Amniotic epithelial cell (primary cell): ENCODE measurements at places on chromosomes 4 and X.

GRCh38 chr4:73970945-73971344 lies 10.9 kb downstream of the PF4 start:
- DNase-seq: no peak

GRCh38 chr4:74374561-74375327 lies 9.8 kb downstream of the EREG start:
- peak; percentile 89 for DNase-seq

- no peak for DNase-seq
Observed at GRCh38 chr4:183038436-183038835, 60.6 kb upstream of the WWC2 start.

DNA sequence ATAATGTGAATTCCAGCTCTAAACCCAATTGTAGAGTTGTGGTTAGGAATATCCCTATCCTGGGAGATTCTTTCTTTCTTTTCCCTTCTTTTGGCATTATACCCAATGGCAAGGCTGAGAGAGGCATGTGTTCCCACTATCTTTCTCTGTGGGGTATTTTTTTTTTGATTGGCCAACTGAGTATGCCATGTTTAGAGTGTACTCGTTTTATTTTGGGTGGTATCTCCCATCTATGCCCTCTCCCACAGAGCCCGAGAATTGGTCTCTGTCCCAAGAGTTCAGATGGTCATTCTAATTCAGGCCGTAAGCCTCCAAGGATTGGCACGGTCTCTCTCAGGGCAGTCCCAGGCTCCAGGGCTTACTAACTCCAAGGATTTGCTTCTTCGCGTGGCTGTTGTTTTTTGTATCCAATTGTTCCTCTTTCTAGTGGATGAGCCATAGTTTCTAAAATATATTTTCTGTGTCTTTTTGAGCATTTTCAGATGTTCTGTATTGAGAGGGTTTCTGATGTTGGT lies 198.8 kb downstream of the SLC4A4 start:
- DNase-seq: peak; percentile 21

- peak; percentile 68 for DNase-seq
Observed at GRCh38 chrX:118271775-118272174, 74.1 kb upstream of the WDR44 start.

DNA sequence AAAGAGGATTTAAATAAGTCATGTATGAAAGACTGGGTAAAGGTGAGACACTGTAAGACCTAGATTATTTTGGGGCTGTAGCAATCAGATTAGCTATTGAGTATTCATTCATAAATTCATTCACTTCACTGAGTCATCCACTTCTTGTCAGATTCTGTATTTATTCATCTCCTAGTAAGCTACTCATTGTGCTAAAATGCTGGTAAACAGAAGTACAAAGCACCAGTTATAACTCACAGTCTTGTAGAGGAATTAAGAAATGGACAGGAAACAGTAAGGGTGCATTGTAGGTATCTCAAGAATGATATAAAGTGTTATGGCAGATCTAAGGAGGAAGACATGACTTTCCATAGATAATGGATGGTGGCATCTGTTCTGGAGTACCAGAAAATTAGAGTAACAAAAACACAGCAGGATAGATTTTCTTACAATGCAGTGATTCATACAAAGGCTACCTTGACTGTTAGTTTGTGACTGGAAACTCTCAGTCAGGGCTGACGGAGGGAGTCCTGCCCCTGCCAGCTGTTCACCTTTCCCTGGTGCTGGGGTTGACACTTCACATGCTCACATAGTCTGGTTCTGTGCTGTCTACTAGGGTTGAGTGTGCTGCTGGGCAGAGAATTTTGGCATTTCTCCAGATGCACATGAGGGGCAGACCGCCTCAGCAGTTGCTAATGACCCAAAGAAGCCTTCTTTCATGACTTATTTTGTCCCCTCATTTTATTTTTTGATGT lies 26.5 kb upstream of the HAND2 start:
- DNase-seq: peak; percentile 89

DNA sequence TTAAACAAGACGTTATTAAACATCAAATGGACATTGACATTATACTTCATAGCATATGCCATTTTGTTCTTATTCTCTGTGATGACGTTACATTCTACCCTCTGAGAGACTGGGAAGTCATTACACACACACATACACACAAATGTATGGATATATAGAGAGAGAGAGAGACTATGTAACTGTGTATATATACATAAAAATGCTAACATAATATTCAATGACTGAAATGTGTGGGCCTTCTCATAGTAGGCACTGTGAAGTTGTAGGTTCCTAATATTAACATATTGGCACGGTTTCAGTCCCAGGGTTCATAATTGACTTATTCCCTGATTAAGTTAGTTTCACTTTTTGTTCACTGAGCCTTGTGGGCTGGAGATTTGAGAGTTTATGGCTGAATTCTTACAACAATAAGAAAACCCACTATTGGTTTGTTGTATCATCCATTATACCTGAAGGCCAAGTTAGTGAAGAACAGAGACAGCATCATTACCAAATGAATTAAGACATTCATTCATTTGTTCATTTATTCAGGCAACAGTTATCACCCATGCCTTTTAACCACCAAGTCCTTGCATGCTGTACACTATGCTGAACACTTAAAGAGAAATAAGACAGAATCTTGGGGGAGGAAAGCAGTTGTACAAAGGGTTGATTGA lies 68.5 kb downstream of the GAB1 start:
- no peak for DNase-seq

- no peak for DNase-seq
Observed at GRCh38 chr4:8380511-8381415, 59.8 kb downstream of the ACOX3 start.

DNA sequence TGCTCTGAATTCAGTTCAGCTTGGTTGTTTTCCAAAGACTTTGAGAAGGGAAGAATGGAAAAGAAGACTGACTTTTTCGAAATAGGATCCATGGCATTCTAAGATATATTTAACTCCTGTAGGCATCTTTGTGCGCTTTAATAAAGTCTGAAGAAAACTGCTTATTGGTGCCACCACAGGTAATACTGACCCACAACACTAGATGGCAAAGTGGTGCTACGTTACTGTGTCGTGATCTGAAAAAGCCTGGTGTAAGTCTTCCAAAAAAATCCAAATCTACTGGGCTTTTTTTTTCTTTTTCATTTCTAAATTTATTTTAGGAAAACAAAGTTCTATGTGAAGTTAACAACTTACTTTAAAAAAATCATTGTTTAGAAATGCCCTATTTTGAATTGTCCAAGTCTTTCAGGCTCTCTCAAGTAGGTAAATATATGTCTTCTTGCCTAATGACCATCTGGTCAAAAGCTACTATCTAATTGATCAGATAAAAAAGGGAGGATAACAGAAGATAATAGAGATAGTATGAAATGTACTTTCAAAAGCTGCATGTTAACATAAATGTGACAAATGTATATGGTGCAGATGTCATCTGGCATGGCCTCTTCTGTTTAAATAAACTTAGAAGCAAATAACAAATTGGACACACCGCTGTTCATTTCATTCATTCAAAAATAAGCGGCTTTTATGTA lies 47.0 kb upstream of the MID1IP1 start:
- DNase-seq: peak; percentile 31

DNA sequence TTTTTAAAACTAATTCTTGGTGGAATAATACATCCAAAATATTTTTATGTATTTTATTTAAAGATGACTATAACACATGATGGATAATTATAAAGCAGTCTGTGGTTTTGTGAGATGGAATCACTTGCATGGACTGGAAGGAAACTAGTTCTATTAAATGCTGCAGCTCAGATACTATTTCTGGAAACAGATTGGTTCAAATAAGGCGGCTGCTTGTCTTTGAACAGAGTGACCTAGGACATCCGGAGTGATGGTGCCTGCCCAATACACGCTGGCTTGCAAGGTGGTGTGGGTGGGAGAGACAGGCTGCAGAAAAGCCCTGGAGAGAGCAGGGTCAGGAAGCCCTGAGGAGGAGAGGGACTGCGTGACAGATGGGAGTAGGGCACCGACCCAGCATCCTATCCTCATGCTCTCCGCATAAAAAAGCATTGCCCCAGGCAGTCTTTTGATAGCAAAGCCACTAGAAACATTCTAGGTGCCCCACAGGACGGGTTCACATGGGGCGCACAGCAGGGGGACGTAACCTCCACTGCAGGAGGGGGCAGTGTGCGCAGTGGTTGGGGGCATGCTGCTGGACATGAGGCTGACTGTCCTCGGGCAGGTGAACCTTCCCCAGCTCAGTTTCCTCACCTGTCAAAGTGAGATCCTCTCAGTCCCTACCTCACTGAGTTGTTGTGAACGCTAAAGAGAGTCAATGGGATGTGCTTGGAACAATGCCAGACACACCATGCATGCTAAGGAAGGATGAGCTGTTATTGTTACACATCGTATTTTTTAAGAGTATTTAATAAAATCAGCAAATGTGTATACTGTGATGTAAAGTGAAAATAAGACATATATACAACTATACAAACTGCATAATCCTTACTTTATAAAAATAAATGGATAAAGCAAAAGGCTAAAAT lies 71.3 kb downstream of the EVC2 start:
- DNase-seq: no peak

DNA sequence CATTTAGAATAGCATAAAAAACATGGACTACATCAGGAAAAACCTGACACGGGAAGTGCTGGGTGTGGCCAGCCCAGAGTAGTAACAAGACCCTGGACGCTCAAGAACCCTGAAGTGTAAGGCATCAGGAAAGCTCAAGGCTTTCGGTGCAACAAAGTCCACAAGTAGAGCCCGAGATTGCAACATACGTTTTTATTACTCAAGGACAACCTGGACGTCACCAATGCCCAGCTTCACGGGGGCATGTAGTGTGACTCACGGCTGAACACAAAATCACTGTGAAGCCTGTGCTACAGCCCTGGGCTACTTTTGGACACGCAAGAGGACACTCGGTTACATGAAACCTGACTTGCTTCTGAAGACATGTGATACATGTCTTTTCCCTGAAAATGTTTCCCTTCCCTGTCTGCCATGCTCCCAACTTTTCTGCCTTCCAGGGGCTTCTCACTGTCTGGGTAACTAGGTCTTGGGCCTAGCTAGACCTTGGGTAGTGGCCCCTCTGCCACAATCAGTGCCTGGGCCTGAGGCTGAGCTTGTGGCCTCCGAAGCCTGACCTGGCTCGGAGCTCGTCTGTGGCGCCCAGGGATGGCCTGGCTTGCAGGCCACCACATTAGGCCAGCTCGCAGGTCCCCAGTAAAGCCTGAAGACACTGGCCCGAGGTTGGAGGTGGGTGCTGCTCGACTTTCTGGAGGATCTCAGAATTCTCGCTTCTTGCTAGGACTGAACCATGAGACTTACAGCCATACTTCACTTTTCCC lies 9.2 kb downstream of the IRAK1 start:
- peak; percentile 86 for DNase-seq

GRCh38 chr4:47686294-47686872 lies 151.5 kb downstream of the CORIN start:
- peak; percentile 57 for DNase-seq

DNA sequence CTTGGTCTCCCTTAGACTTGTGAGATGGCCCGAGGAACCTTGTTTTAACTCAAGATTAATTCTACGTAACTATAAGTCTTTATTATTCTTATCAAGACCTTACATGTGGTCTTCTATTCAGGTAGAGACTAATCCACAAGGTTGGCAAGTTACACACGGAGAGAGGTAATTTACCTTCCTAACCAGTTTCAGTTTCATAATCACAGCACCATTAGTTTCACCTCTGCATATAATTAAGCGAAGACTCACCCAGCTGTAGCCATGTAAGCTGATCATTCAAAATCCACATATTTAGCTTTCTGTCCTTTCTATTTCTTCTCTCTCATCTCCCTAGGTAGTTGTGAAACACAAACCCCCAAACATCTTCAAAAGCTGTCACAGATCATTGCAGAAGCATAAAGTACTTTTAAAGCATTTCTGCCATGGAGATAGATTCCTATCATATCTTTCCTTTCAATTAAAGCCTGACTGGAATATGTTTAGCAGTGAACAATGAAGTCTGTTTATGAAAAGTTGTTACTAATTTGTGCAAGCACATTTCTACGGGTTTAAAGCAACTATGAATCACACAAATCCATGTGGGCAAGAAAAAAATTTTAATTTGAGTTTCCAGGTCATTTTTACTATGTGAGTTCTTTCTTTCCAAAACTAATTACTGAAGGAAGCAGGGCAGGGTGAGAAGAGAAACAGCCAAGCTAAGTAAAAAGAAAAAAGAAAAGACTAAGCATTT lies 78.5 kb downstream of the BTC start:
- peak; percentile 14 for DNase-seq

- DNase-seq: no peak
Observed at GRCh38 chr4:95295157-95295556, 253.6 kb downstream of the UNC5C start.

GRCh38 chrX:43589735-43590134 lies 66.4 kb upstream of the MAOA start:
- peak; percentile 87 for DNase-seq

DNA sequence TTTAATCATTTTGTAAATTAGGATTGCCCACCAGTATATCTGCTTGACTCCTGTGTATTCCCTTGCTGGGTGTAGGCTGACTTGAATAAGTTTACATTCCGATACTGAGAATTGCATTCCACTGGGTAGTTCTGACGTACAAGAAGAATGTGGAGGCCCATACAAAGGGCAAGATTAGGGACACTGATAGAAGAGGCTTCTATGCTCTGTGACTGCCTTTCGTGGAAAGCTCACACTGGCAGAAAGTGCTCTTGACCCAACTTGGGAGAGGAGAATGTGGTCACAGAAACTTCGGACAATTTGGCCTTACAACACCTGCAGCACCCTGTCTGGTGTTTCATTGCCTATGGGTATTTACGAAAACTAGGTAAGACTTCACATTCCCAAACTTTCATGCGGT lies 126.3 kb downstream of the RAPGEF2 start:
- peak; percentile 84 for DNase-seq

- DNase-seq: peak; percentile 44
Observed at GRCh38 chr4:41257257-41257901, 651 bp downstream of the UCHL1 start.

GRCh38 chrX:136781180-136781797 lies 557 bp upstream of the ARHGEF6 start:
- no peak for DNase-seq

- peak; percentile 40 for DNase-seq
Observed at GRCh38 chr4:10746371-10747171, 62.0 kb upstream of the CLNK start.

DNA sequence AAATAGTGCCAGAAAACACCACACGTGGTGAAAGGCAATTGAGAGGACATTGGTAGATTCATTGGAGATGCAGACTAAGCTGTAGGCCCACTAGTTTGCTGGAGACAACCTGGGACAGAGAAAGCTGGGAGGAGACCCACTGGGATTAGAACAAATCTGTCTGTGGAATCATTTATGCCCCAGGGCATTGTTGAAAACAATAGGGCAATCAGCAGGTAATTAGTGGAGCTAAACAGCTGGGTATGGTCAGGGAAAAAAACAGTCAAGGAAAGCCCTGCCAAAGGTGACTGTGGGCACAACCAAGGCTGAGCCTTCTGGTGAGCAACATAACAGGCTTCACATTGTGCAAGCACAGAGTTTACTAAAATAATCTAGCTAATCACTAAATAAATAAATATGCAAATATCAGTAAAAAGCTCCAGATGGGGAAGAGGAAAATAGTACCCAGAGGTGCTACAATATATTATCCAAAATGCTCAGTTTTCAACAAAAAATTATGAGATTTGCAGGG lies 9.0 kb downstream of the TCEAL3 start:
- no peak for DNase-seq

GRCh38 chr4:42637104-42637503 lies 19.8 kb downstream of the ATP8A1 start:
- DNase-seq: no peak
